Large intestine (tissue), 12 donors: ENCODE measurements at places on chromosomes 11 and 22. TPM values are rescaled to one million over a fixed set of nuclear protein-coding genes. Genes with fewer than 3 reads are reported as not detected.
A peak's percentile ranks its signal among the peaks of the same experiment; 100 is the strongest.

GRCh38 chr22:29071261-29072045 lies 1.4 kb upstream of the KREMEN1 start:
- no peaks in the 10 kb centered on the region for H3K36me3 ChIP-seq
- peak; percentile 91 for DNase-seq
- peaks cover 29% of the 10 kb centered on the region for H3K4me1 ChIP-seq
- no peaks in the 10 kb centered on the region for H3K27me3 ChIP-seq

DNA sequence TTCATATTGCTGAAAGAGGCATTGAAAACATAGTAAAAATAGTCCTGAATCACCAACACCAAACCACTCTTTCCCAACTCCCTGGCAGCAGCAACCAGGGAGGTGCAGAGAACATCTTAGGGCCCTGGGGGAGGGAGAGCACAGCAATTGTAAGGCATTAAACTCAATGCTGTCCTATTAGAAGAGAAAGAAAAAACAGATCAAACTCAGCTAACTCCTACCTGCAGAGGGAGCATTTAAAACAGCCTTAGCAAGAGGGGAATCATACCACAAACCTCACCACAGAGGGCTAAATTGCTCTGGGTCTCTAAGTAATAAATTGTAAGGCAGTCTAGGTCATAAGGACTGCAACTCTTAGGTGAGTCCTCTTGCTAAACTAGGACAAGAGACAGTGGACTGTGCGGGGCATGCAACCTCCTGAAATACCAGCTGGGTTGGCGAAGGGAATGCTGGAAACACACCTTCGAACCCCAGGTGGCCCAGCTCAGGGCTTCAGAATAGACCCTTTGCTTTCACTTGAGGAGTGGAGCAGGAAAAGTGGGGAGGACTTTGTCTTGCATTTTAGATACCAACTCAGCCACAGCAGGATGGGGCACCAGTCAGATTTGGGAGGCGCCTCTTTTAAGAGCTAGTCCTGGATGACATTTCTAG lies 697.1 kb upstream of the FAT3 start:
- no peak overlapping the region for H3K27ac ChIP-seq
- no peak overlapping the region for H3K4me3 ChIP-seq
- no peak for DNase-seq
- H3K4me1 ChIP-seq: no peaks in the 10 kb centered on the region
- no peaks in the 10 kb centered on the region for H3K36me3 ChIP-seq
- no peaks in the 10 kb centered on the region for H3K27me3 ChIP-seq

OR51B5 gene
- 0.30 TPM for polyA plus RNA-seq

SYT9 gene
- 0.93 TPM for polyA plus RNA-seq

- H3K4me3 ChIP-seq: no peak overlapping the region
- peaks cover 36% of the 10 kb centered on the region for H3K36me3 ChIP-seq
- H3K4me1 ChIP-seq: peaks cover 14% of the 10 kb centered on the region
- no peaks in the 10 kb centered on the region for H3K27me3 ChIP-seq
- DNase-seq: peak; percentile 17
Measured at GRCh38 chr11:18368221-18368620, 26.1 kb upstream of the LDHA start.

GRCh38 chr22:29660021-29660420 lies 56.6 kb downstream of the NF2 start:
- no peaks in the 10 kb centered on the region for H3K27me3 ChIP-seq
- no peaks in the 10 kb centered on the region for H3K4me1 ChIP-seq
- no peak overlapping the region for H3K4me3 ChIP-seq
- DNase-seq: no peak
